ENCODE measurements at places on chromosomes 2 and 18. TPM values are rescaled to one million over a fixed set of nuclear protein-coding genes. Genes with fewer than 3 reads are reported as not detected.

- DNase-seq, result no peak
Observed at GRCh38 chr2:11319939-11320338, 24.5 kb downstream of the ROCK2 start.

The SEMA4C gene
- total RNA-seq, result 33.8 TPM

DNA sequence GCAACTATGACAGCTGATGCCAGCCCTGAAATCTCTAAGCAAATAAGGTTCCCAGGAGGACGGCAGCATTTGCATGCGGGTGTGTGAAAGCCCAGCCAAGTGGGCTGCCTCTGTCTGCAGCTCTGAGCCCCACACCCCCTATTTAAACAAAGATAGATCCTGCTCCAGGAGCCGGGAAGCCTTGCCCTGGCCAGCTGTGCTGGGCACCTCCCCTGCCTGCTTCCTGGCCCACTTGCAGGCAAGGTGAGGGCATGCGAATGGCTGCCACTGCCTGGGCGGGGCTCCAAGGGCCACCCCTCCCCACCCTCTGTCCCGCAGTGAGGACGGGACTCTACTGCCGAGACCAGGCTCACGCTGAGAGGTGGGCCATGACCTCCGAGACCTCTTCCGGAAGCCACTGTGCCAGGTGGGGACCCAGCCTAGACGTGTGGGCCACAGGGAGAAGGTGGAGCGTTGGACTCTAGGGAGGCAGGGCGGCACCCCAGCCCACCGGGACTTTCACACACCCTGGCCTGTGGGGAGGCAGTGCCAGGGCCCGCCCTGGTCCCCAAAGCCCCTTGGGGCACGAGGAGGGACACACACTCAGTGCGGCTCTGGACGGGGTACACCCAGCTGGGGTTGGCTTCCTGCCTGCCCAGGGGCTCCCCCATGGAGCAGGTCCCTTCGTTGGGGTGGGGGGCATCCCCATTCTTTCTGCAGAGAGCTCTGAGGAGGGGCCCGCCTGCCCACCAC, at the start of gene ANO7:
Gene ANO7, plus strand, starts transcription at position 317 of the 732 bp plus-strand sequence. CDS start 1,387 bp downstream, outside the sequence.
- no peak for DNase-seq

- no peak for DNase-seq
Observed at GRCh38 chr2:195967336-195967735, 101.3 kb downstream of the DNAH7 start.

- DNase-seq, result peak; percentile 8
Observed at GRCh38 chr2:129870685-129871241, 108.7 kb upstream of the RAB6C start.

DNA sequence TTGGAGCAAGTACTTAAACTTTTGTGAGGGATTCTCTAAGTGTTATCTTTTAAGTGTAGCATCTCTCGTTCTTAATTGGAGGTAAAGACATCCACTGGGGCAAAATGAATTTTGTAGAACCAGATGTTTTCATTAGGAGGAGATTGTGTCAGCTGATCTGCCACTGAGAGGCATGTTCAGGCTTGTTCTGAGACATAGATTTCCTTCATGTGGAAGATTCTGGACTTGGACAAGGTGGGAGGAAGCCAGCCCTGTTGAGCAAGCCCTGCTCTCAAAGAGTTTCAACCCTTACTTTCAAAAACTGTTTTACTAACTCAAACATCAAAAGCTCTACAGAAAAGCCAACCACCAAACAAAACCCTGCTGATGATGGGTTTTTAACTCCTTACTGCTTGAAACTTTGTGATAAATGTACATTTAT, 6.5 kb downstream of the MAP4K4 start:
- no peak for DNase-seq

- no peak for DNase-seq
Observed at GRCh38 chr2:42752816-42753813, 10.8 kb downstream of the OXER1 start.

GRCh38 chr2:48471048-48471474, 58.9 kb upstream of the STON1 start:
- DNase-seq, result no peak

The CASP8 gene
- total RNA-seq, result 11.4 TPM

DNA sequence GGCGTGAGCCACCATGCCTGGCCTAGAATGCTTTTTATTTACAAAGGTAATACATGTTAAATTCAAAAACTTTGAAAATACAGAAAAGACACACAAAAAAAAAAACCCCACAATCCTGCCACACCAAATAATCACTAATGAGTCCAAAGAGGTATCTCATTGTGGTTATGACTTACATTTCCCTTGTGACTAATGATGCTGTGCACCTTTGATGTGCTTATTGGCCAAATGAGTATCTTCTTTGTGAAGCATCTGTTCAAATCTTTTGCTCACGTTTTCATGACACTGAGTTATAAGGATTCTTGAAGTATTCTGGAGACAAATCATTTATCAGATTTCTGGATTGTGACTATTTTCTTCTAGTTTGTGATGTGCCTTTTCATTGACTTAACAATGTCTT, 6.4 kb upstream of the NLRC4 start:
- no peak for DNase-seq

DNA sequence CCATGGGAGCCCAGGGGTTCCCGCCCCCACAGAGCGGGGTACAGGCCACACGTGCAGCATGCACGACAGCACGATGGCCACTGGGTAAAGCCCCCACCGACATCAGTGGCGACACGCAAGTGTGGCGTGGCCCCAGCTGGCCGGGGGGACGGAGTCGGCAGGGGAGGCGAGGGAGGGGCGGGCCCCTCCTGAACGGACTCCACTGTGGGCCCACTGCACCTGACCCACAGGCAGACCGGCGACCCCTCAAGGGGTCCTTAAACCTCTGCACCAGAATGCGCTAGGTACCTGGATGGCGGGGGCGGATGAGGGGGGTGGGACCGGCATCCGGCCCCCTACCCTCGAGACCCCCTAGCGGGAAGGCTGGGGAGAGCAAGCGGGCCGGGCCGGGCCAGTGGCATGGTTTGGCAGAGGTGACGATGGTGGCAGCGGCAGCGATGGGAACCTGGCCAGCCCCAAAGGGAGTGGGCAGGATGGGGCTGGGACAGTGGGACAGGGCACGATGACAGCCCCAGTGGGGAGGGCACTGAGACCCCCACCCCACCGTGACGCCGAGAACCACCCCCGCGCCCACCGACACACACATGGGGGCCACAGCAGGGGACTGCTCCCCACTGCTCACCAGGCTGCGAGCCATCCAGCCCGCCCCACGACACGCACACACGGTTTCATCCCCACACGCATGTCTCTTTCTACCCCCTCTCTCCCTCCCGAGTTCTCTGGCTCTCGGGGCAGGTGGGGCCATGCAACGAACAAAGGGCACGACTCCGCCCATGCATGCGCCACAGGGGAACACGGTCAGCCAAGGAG, 91.9 kb upstream of the ANKRD30BL start:
- DNase-seq, result peak; percentile 79

The RTP5 gene
- total RNA-seq, result not detected

DNA sequence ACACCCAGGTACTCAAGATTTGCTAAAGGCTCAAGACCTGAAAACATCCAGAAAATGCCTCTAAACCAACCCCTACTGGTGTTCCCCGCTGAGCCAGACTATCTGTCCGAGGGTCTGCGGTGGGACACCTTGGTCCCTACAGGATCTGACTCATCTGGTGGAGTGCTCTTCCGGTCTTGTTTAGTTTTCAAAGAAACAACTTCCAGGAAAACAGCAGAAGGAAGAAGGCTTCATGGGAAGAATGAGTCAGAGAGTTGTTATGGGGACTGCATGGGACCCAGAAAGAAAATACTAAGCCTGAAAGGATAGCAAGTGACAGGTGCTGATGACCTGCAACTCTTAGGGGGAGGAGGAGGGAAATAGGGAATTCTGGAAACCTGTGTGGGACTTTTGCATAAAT, 41.3 kb downstream of the ZFP36L2 start:
- DNase-seq, result no peak

GRCh38 chr18:76377359-76377756, 117.7 kb downstream of the ZNF516 start:
- DNase-seq, result no peak

GRCh38 chr2:129803871-129804270, 175.6 kb upstream of the RAB6C start:
- DNase-seq, result no peak

The RAX gene
- total RNA-seq, result not detected

The CCDC150 gene
- total RNA-seq, result 6.1 TPM

- DNase-seq, result no peak
Observed at GRCh38 chr18:28831476-28831875, 654.5 kb upstream of the CDH2 start.

DNA sequence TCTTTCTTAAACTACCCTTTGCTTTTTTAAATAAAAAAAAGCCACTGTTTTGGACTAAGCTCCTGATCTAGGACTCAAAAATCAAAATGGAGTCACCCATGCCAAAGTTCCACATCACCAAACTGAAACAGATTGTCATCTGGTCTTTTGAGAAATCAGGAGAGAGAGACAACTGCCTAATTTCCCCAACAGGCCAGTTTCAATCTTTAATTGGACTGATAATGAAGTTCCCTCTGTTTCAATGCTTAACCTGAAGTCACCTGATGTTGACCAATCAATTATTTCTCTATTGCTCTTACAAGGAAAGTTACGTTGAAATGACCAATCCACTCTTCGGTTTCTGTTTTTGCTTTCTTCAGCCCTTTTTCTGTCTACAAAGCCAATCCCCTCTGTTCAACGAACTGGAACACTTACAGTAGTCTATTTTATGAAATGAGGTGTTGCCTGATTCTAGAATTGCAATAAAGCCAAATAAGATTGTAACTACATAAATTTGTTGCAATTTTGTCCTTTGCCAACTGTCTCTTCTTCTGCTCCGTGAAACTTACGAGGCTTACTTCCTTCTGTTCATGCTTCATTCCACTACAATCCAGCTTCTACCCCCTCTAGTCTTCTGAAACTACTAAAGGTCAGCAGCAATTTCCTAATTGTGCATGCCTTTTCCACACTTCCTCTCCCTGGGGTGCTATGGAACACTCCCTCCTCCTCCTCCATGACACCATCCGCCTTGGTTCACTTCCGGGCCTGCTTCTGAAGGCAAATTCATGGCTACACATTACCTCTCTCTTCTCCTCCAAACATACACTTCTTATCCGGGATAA, 95.2 kb upstream of the CD302 start:
- no peak for DNase-seq

The MAT2A gene
- 178 TPM for total RNA-seq

The TRIM43 gene
- total RNA-seq, result not detected

The CIB4 gene
- not detected for total RNA-seq

DNA sequence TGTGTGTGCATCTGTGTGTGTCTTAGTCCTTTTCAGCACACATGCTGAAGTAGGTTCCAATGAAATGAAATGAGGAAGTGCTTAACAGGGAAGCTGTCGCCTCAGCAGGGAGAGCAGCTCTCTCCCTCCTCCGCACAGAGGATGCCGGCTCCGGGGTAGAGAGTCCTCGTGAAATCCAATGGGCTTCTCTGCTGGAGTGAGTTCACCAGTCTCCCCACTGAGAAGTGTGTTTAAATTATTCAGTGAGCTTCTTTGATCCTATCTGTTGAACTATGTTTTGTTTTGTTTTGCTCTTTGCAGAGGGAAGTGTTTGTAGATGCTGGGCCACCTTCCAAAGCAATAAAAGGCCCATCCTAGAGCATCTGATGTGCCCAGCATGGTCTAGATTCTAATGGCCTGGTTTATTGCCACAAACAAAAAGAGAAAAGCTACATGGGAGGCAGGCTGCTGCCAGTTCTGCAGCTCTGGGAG, 6.7 kb downstream of the PPP1R7 start:
- DNase-seq, result no peak

GRCh38 chr18:13612196-13612997, 114.0 kb downstream of the FAM210A start:
- peak; percentile 70 for DNase-seq

The GLS gene
- 167 TPM for total RNA-seq

DNA sequence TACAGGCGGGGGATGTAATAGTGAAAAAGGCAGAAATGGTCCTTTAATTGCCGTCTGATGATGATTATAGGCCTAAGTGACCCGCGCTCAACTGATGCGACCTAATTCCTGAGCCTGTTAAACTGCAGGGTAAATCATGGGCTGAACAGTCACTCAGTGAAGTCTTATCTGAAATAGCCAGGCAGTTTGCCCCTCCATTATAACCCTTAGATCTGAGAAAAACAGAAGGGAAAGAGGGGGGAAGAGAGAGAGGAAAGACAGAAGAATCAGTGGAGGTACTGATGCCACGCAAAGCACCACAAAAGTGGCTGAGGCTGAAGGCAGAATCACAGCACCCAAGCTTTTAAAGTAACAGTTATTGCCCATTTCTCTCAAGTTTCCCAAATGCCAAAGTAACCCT, 73.1 kb upstream of the DNMT3A start:
- no peak for DNase-seq

DNA sequence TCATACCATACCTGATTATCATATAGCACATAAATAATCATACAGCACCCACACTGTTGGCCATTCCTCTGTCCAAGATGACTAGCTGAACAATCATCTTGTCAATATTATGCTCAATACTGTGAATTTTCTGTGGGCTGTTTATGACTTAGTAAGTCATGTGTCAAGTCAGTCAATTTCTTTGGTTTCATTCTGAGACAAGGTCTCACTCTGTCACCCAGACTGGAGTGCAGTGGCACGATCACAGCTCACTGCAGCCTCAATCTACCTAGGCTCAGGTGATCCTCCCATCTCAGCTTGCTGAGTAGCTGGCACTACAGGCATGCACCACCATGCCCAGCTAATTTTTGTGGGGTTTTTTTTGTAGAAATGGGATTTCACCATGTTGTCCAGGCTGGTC, 5.7 kb downstream of the MCM6 start:
- DNase-seq, result no peak

The KYNU gene
- 0.21 TPM for total RNA-seq

- no peak for DNase-seq
Observed at GRCh38 chr2:72994991-72995380, 76.5 kb downstream of the SFXN5 start.

The TMEM17 gene
- total RNA-seq, result 2.6 TPM

DNA sequence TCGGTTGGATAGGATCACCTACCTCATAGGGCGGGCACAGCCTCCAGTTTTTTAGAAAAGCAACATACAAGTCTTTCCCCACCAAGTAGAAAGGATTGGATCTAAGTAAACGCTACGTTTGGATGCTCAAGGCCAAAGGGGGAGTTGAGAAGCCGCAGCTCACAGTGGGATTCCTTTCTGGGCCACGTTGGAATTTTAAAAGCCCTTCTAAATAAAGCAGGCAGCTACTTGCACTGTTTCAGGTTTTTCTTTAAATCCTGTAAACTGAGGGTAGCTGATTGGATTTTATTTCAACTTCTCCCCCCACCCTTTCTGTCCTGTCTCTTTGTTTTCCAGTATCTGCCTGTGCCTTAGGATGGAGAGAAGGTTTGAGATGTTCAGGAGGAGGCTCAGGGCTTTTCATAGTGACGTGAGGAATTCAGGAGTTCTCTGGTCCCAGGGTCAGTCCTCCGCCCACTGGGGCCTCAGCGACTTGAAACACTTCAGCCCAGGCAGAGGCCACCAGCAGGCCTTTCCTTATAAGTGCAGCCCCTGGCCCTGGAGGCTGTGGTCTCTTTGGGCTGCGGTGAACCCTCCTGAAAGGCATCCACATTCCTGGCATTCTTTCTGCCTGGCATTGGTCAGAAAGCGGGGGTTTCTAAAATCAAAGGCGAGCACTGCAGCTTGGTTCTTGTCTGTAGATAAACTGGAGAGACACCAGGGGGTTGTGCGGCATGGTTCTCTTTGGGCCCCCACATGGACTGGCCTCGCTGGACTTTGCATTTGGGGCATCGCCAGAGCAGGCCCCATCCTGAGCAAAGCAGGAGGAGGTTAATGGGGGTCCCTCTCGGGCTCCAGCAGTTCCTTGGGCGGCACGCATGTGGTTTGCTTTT, 44.5 kb downstream of the SH3BP4 start:
- DNase-seq, result peak; percentile 90

The THOC1 gene
- total RNA-seq, result 36.5 TPM
